Activated naive CD4-positive, alpha-beta T cell (primary cell): ENCODE measurements at places on chromosomes 3 and 15.

- DNase-seq, result no peak
Observed at GRCh38 chr3:16909802-16910201, 25.0 kb downstream of the PLCL2 start.

- DNase-seq, result no peak
Observed at GRCh38 chr3:31448882-31449243, 83.9 kb upstream of the STT3B start.

- no peak for DNase-seq
Observed at GRCh38 chr3:186869253-186870100, 27.0 kb downstream of the ADIPOQ start.

DNA sequence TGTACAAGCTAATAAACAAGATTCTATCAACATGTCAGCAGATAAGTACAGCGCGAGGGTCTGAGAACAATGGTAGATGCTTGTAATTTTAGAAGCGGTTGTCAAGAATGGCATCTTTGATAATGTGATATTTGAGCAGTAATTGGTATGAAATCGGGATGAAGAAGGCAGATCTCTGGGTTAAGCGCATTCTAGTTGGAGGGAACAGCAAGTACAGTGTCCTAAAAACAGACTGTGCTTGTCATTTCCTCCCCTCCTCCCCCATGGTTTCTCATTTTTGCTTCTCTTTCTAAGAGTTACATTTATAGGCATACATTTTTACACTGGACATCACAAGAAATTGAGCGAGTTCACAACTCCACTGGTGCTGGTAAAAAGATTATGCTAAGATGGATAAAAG, 23.3 kb downstream of the TGFBR2 start:
- DNase-seq, result no peak

GRCh38 chr15:67884009-67884408, 44.2 kb upstream of the RNU6-1 start:
- no peak for DNase-seq

- no peak for DNase-seq
Observed at GRCh38 chr3:15875016-15875689, 77.4 kb upstream of the ANKRD28 start.

DNA sequence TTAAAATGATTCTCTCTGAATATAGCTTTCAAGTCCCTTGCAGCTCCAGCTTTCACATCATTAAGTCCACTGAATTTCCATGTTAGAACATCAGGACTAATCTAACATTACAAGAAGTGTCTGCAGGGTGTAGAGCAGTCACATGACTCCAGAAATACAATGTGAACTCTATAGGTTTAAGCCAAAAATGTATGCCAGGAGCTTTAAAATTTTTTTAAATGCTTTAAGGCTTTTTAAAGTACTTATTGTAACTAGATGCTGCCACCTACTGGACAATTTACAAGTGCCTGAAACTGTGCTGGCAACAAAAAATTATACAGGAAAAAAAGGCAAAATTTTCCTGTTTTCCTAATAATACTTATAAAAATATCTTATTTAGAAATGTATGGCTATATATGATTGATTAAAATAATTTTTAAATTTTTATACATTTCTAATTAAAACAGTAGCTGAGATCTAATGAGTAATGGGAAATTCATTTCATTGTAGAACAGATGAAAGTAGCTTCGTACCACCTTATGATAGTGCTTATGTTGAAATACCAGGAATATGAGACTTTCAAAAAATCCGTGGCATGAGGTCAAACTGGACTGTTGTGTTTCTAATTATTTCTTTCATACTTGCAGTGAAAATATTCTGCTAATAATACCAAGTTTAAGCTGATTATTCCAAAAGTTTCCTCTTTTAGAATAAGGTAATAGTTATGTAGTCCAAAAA, 25.7 kb downstream of the FSIP1 start:
- no peak for DNase-seq

- no peak for DNase-seq
Observed at GRCh38 chr3:117611211-117611610, 901.6 kb downstream of the TUSC7 start.

GRCh38 chr15:38789566-38789965, 225.0 kb upstream of the RASGRP1 start:
- DNase-seq, result no peak

DNA sequence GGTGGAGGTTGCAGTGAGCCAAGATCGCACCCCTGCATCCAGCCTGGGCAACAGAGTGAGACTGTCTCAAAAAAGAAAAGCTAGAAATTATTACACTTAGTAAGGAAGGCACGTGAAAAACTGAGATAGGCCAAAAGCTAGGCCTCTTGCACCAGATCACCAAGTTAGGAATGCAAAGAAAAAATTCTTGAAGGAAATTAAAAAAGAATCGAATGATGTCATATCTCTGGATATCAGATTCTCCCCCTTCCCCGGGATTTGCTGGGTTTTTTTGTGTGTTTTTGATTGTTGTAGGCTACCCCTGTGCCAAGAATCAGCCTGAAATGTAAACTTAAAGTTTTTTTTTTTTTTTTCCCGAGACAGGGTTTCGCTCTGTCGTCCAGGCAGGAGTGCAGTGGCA, 17.4 kb downstream of the PTPN23 start:
- no peak for DNase-seq
